ENCODE measurements at places on chromosomes 7 and 10. TPM values are rescaled to one million over a fixed set of nuclear protein-coding genes. Genes with fewer than 3 reads are reported as not detected.

DNA sequence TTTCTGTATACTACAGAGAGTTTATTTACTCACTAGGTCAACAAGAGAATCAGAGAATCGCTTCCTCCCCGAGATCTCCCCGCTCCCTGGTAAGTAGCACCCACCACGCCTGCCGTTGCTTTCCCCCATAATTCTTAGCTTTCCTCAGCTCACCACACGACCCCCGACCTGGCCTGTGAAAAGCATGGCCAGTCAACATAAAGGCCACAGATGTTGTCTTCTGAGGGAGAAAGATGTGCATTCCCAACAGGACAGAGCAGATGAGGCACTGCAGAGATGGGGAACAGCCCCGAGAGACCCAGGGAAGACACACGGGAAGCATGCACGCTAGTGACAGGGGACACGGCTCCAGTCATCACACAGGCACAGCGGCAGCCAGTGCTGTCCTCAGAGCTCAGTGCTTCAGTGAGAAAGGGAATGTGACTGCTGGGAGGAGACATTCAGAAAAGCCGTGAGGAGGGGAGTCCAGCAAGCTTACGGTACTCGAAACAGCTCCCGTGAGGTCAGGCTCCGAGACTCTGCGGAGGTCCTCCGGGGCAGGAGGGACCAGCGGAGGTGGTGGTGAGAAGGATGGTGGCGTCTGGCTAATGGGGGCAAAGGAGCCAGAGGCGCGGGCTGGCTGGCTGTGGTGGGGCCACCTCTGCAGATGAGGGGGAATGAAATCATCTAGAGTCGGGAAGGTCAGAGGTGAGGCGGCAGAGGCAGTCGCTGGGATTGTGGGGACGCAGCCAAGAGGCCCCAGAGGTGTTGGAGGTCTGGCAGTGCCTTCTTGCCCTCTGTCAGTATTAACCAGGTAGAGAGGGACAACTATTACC lies 123.4 kb upstream of the PDLIM1 start:
- H3K36me3 ChIP-seq = no peaks in the 10 kb centered on the region
- no peak overlapping the region for H3K4me3 ChIP-seq
- H3K27ac ChIP-seq = no peak overlapping the region
- no peaks in the 10 kb centered on the region for H3K27me3 ChIP-seq
- no peaks in the 10 kb centered on the region for H3K4me1 ChIP-seq

DNA sequence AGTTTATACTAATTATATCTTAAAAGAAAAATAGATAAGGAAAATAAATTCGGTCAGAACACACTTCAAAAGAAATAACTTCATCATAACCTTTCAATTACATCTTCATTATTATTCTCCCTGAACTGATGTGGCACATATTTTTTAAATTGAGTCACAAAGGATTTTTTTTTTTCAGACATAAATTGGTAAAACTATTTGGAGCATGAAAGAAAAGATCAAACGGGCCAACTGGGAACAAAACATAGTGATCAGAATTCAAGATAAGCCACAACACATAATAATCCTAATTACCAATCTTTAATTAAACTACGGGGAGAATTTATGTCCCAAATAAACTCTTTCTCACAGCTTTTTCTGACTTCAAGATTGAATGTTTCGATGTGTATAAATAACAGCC lies 258.2 kb upstream of the MAGI2 start:
- no peak for DNase-seq
- no peaks in the 10 kb centered on the region for H3K36me3 ChIP-seq
- H3K4me1 ChIP-seq = no peaks in the 10 kb centered on the region
- no peak overlapping the region for H3K4me3 ChIP-seq

DNA sequence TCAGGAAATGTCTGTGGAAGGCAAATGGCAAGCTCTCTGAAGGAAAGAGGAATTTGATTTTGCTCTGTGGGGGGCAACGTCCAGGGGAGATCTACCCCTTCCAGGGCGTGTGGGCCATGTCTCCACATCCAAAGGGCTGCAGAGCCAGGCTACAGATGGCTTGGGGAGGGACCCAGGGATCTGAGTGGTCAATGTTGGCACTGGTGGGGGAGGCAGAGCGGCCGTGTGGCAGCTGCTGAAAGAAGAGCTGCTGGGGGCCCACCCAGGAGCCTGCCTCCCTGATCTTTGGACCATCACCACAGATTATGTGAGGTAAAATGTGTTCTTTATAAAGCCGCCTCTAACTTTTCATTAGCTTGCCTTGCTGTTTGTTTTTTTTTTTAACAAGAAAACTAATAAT lies 144.1 kb downstream of the HERPUD2 start:
- H3K4me3 ChIP-seq = no peak overlapping the region

Gene ADAM12
- total RNA-seq = 1.3 TPM

DNA sequence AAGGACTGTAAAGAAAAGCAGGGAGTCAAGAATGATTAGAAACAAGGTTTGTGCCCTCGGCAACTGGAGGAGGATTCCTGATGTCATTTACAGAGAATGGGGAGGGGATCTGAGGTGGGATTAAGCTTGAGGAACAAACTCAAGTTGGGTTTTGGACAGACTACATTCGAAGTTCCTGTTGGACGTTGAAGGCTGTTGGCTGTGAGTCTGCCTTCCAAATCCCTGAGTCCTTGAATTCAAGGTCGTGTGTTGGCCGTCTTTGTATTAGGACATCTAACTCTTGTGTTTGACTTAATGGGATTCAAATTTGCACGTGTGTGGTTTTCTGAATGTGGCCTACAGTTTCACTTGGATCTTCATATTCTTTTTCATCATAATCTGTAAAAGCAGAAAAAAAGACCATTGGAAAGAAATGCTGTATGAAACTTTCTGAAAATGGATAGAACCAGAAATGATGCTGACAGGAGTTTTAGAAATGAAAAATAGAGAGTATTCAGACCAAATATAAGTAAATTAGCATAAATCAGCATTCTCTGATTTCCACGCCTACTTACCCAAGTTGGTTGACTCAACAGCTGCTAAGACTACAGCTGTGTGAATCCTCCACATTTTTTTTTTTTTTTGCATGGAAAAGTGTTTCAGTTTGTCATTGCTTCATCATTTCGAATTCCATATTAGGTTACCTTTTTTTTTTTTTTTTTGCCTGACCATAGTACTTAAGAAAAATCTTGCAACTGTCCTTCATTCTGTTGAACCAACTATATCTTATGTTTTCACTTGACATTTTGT lies 94.8 kb downstream of the KIAA1217 start:
- H3K27ac ChIP-seq = no peak overlapping the region
- no peak for DNase-seq
- peaks cover 7% of the 10 kb centered on the region for H3K27me3 ChIP-seq
- H3K4me3 ChIP-seq = no peak overlapping the region
- H3K36me3 ChIP-seq = no peaks in the 10 kb centered on the region

DNA sequence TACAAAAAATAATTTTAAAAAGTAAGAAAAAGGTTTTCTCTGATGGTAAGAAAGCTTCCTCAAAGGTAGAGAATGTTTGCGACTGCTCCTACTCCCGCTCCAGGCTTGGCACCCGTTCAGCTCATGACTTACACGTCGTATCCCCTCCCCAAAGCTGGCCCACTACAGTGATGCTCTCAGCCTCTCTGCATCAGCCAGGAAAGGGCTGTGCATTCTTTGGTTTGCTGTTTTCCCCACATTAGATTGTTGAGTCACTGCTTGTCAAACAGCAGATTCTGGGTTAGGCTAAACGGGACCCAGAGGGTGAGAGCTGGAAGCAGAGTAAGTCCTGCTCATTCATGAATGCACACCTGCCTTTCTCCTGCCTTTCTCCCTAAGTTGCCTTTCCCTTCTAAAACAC lies 54.7 kb upstream of the NMT2 start:
- DNase-seq = no peak
- H3K4me1 ChIP-seq = no peaks in the 10 kb centered on the region
- H3K27ac ChIP-seq = no peak overlapping the region
- H3K27me3 ChIP-seq = no peaks in the 10 kb centered on the region
- peaks cover 9% of the 10 kb centered on the region for H3K36me3 ChIP-seq

Gene NKX1-2
- not detected for total RNA-seq

DNA sequence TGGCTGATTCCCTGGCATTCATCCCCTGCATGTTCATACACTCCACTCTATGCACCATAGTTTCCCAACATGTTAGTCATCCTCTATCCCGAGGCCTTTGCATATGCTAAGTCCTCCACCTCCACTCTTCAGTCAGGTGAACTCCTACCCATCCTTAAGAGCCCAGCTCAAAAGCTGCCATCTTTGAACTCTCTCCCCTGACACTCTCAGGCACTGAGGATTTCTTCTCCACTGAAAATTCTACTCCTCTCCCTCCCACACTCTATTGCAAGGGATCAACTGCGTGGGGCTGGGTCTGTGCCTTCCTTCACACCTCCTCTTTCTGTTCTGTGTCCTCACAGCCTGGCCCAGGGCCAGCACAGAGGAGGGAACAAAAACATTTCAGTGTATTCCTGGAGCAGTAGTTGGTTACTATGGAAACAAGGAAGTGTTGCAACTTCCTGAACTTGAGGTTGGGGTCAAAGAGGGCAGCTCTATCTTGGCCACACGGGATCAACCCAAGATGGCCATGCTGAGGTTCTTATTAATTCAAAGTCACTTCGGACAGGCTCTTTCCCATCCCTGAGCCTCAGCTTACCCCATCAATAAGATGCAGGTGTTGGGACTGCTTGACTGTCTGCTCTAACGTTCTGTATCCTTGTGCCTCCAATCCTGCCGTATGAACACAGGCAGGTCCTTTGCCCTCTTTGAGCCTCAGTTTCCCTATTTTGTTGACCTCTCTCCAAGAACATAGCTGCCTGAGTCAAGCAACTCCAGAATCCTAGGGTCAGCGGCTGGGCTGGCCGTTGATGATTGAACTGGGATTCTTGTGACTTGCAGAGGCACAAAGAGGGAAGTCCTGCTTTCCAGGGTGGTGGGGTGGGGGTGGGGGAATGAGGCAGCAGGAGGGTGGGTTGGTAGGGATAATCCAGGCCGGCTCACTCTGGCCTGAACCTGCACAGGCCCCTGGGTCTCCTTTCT lies 15.5 kb downstream of the ZMIZ1 start:
- peak; percentile 22 for DNase-seq
- no peaks in the 10 kb centered on the region for H3K36me3 ChIP-seq
- H3K4me1 ChIP-seq = peaks cover 16% of the 10 kb centered on the region
- no peak overlapping the region for H3K27ac ChIP-seq
- no peaks in the 10 kb centered on the region for H3K27me3 ChIP-seq
- H3K4me3 ChIP-seq = no peak overlapping the region

DNA sequence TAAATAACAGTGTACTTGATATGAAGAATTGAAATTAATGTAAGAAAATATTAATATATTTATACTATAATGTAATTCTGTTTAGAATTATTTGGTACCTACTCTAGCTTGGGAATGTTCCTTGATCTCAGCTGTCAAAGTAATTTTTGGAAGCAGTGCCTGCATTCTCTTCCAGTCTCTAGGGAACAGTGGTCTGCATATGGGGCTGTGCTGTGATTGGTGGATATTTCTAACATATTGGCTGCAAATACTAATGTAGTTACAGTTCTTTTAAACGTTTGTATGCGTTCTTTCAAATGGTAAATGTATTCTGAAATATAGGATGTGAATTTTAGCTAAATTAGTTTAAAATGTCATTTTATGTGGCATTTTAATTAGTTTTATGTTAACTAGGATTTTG lies 87.2 kb downstream of the PHF14 start:
- H3K4me3 ChIP-seq = no peak overlapping the region
- H3K4me1 ChIP-seq = peaks cover 2% of the 10 kb centered on the region
- no peaks in the 10 kb centered on the region for H3K27me3 ChIP-seq
- no peak for DNase-seq
- no peak overlapping the region for H3K27ac ChIP-seq

DNA sequence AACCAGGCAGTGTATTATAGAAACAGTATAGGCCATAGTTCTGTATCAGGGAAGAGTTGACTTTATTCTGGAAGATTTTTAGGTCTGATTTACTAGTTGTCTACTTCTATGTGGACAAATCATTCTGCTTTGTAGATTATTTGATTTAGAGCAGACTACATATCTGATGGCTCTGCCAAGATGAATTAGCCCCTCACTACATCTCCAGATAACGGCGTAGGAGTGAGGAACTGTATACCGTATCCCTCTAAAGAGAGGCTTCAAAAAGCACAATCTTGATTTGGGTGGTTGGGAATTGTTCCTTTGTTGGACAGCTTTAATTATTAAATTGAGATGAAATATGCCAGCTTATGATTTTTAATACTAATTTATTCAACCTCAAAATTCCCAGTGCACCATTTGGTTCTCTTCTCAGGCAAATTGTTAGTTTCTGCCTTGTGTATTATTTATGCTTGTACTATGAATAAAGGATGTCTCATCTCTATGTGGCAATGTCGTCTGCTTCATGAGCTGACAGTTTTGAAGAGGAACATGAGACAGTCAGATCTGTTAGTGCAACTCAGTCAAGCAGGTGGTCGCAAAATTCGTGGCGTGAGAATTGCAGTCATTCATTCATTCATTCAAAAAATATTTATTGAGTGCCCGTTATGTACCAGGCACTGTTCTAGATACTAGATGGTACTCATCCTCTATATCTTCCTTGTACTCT lies 422.8 kb downstream of the EXOC4 start:
- DNase-seq = no peak
- H3K36me3 ChIP-seq = peaks cover 3% of the 10 kb centered on the region
